Astrocyte (in vitro differentiated cells and primary cell): ENCODE measurements at places on chromosomes 16 and 17.

GRCh38 chr17:56708220-56708558 is 114.7 kb downstream of the NOG start:
- DNase-seq = peak; percentile 54

DNA sequence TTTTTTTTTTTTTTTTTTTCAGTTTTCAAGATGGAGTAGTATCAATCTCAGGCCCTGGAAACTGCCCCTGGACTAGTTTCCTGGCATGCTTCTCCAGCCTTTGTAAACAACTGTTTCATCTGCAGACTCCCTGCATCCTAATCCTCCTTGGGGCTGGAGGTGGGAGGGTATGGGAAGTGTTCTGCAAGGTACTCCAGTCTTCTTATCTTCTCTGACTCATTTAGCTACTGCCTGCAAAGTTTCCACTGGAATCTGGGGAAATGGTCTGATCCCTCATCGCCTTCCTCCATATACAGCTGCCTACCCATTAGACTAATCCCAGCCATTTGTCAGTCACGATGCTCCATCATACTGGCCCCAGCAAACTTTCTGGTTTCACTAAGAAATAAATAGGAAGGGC is 21.5 kb downstream of the COPZ2 start:
- peak; percentile 78 for DNase-seq

DNA sequence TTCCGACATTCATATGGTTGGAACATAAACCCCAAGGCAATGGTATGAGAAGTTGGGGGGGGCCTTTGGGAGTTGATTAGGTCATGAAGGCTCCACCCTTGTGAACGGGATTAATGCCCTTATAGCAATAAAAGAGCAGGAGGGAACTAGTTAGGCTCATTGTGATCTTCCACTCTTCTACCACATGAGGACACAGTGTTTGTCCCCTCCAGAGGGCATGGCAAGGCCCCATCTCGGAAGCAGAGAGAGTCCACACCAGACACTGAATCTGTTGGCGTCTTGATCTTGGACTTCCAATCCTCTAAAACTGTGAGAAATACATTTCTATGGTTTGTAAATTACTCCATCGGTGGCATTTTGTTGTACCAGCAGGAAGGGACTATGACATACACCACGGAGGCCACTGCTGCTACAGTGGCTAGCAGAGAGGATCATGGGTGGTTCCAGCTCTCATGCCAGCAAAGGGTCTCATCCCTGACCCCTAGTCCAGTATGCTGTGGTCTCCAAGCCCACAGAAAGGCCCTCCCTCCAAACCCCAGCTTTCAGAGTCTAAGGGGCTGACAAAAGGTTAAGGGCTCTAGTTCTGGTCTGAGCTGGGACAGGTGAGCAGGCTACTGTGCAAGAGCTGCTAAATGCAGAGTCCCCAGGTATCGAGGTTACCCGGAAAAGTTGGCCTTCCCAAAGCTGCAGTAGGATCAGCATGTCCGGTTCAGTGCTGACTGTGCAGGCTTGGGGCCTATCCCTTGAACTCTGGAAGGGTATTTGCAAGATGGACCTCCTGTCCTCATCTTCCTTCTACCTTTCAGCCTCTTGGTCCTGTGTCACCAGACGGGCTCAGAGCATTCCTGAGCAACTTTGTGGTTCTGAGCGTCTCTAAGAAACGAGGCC is 12.2 kb downstream of the CCR7 start:
- DNase-seq = no peak

DNA sequence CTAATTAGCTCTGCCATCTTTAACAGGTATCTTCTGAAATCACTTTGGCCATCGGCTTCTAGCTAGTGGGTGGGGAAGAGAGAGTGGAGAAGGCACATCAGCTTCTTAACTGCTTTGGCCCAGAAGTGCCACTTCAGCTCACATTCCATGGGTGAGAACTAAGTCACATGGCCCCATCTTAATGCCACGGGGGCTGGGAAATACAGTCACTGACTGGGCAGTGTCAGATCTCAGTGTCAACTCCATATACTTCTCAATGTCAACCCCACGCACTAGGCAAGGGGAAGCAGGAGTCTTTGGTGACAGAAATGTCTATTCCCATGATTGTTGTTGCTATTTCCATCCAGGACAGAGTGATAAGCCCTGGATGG is 29.4 kb downstream of the CCR7 start:
- DNase-seq = no peak

GRCh38 chr17:45096141-45096540 is 35.0 kb downstream of the NMT1 start:
- no peak for DNase-seq

- DNase-seq = no peak
Observed at GRCh38 chr16:2715064-2715463, 5.0 kb downstream of the PRSS27 start.

DNA sequence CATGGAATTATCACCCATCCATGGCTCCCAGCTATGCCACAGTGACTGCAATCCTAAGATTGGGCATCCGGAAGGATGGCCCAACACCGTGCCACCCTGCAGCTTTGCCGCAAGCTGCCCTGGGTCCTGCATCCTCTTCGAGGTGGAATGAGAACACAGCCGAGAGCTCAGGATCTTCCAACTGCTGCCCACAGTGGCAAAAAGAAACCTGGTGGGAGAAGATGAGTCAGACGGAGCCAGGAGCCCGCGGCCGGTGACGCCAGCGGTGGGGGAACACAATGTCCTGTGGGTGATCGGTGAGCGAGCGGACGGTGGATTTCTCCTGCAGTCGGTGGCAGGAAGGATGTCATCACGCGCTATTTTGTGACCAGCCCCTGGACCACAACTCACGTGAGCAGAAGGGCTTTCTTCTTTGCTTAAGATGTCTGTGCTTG is 20.1 kb downstream of the CD7 start:
- peak; percentile 80 for DNase-seq

DNA sequence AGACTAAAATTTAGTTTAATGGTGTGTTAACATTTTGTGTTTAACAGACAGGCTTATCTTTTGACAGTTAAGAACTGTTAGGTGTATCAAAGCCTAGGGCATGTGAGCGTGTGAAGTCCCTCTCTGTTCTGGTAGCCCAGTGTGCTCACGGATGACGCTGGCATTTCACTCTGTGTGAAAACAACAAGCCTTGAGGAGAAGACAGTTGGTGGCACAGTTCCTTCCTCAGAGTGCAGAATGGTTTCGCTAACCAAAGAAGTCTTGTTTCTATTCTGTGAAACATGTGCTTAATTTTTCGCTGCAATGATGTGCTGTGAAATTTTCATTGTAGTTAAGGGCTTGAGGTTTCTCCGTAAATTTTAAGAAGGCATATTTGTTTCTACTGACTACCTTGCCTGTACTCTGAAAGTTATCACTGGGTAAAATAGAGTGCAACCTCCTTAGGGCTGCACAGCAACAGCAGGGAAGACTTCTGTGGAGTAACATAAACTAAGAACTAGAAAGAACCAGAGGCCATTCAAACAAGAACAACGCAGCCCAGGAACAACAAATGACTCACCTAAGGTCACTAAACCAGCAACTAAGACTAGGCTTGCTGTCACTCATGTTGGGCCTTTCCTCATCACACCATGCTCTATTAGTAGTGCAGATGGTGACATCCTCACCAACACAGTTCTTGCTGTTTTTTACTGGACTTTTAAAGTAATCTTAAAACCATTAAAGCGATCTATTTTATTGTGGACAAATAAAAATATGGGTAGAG is 33.4 kb downstream of the BRD7 start:
- no peak for DNase-seq

DNA sequence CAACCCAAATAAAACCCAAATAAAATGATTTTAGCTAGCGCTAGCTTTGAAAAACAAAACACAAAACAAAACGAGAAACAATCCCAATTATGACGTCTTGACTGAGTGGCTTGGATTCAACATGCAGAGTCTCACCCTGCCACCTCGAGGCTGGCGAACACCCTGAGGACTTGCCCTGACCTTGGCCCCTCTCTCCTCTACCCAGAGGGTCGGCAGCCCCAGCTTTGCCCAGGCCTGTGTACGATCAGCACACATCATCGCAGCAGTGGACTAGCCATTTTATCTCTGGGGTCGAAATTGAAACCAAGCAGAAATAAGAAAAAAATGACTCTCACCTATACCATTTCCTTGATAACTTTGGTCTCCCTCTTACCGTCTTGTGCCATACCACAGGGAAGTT is 4.9 kb downstream of the JMJD6 start:
- DNase-seq = no peak

DNA sequence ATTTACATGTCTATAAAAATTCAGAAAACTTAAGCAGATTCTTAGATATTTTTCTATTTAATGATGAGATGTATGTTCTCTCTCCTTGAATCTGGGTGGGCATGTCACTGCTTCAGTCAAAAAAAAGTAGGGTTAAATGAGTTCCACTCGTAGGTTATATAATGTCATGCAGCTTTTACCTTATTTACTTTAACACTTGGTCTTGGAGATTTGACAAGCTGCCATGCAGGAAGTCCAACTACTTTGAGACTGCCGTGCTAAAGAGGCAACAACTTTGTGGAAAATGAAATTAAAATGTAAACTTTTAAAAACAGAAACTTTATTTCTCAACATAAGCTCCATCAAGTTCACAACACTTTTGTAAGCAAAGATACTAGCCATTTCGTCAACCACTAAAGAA is 1336.0 kb upstream of the CDH8 start:
- no peak for DNase-seq

- DNase-seq = peak; percentile 1
Observed at GRCh38 chr16:24070851-24071250, 185.3 kb upstream of the CACNG3 start.

- peak; percentile 76 for DNase-seq
Observed at GRCh38 chr17:30095507-30096244, 20.9 kb upstream of the NSRP1 start.

GRCh38 chr16:10654592-10655414 is 39.9 kb downstream of the TEKT5 start:
- DNase-seq = no peak

GRCh38 chr17:8904201-8904600 is 36.7 kb upstream of the PIK3R6 start:
- DNase-seq = no peak

GRCh38 chr17:59638553-59638952 is 18.9 kb downstream of the CLTC start:
- no peak for DNase-seq

GRCh38 chr17:65079489-65079900 is 23.0 kb upstream of the GNA13 start:
- DNase-seq = no peak

- peak; percentile 91 for DNase-seq
Observed at GRCh38 chr17:62075308-62075815, 10.3 kb upstream of the MED13 start.
